ENCODE measurements at places on chromosomes 13 and 19. TPM values are rescaled to one million over a fixed set of nuclear protein-coding genes. Genes with fewer than 3 reads are reported as not detected.

Gene CGB5
- polyA plus RNA-seq, result 0.16 TPM

DNA sequence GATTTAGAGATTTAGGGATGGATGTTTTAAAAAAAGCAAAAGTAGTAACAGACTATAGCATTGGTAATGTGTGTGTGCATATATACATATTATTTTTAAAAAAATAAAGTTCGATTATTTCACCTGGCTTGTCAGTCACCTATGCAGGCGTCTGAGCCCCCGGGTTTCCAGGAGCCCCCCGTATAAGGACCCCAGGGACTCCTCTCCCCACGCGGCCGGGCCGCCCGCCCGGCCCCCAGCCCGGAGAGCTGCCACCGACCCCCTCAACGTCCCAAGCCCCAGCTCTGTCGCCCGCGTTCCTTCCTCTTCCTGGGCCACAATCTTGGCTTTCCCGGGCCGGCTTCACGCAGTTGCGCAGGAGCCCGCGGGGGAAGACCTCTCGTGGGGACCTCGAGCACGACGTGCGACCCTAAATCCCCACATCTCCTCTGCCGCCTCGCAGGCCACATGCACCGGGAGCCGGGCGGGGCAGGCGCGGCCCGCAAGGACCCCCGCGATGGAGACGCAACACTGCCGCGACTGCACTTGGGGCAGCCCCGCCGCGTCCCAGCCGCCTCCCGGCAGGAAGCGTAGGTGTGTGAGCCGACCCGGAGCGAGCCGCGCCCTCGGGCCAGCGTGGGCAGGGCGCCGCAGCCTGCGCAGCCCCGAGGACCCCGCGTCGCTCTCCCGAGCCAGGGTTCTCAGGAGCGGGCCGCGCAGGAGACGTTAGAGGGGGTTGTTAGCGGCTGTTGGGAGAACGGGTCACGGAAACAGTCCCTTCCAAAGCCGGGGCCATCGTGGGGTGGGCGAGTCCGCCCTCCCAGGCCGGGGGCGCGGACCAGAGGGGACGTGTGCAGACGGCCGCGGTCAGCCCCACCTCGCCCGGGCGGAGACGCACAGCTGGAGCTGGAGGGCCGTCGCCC, 840 bp upstream of the CCNA1 start:
- no peak for DNase-seq

GRCh38 chr19:56712611-56713276, 41.2 kb upstream of the ZNF835 start:
- DNase-seq, result peak; percentile 52

DNA sequence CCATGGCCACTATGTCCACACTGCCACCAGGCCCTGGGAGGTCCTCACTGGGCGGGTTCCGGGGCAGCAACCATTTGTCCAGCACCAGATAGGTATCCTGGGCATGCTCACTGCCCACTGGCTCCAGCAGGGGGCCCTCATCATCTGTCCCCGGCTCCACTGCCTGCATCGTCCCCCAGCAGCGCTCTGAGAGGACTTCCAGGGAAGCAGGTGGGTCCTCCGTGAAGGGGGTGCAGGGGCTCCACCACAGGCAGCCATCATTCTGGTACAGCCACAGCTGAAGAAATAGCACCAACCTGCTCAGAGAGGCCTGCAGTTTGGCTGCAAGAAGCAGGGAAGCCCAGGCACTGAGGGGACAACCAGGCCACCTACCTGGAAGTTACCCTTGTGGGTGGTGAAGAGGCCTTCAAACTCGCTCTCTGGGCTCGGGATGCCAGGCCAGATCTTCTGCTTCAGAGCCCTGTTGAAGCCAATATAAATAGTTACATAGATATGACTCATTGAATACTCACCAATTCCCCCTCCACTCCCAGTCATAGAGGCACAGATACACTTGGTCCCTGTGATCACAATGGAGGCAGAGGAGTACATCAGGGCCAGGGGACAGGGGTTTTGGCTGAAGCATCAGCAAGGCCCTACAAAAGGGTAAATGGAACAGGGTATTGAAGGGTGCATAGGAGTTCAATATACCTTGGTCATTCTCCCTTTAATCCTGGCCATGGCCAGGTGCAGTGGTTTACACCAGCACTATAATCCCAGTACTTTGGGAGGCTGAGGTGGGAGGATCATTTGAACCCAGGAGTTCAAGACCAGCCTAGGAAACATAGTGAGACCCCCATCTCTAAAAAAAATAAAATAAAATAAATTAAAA, 4.1 kb downstream of the SWSAP1 start:
- peak; percentile 72 for DNase-seq

- DNase-seq, result no peak
These were observed 4.3 kb downstream of the PTOV1 start for GRCh38 chr19:49855277-49855675.

DNA sequence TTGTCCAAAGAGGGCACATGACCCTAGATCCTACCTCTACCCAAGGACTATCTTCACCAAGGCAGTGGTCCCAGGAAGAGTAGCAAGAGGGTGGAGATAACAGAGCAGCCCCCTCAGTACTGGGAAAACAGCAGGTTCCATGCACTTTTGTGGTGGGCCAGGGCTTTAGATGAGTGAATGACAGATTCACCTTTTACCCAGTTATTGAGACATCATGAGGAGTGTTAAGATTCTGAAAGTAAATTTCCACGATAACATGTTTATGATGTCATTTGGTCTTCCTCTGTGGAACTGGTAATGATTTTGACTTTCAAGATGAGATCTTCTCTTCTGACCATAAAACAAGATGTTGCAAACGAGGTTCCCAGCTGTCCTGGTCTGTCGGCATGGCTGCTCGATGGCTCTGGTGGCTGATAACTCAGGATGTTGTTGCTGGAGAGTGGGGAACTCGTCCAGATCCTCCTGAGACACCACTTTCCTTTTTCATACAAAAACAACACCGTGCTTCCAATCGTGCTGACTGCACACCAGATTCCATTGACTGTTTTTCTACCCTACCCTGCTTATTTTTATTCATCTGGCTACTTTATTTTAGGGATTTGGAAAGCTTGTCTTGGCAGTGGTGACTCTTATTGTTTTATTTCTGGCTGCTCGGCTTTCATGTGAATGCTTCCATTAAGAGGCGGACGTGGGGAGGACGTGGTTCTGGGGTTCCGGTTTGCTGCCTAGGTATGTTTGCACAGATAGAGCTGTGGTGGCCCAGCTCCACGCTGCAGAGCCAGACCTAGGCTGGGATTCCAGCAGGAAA, 88.5 kb downstream of the LRCH1 start:
- no peak for DNase-seq

- DNase-seq, result no peak
These were observed 50.2 kb downstream of the LRCH1 start for GRCh38 chr13:46603165-46603603.

- DNase-seq, result no peak
These were observed 597.4 kb upstream of the SLITRK1 start for GRCh38 chr13:84479656-84480055.

DNA sequence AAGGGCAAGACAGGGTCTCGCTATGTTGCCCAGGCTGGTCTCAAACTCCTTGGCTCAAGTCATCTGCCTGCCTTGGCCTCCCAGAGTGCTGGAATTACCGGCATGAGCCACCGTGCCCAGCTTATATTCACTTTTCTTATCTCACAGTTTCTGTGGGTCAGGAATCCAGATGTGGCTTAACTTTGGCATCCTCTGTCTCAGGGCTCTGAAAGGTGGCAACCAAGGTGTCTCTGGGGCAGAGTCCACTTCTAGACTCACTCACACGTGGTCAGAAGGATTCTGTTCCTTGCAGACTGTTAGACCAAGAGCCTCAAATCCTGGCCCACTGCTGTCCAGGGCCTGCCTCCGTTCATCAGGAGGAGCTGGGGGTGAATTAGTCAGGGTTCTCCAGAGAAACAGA, 7.6 kb upstream of the LMNB2 start:
- DNase-seq, result no peak
